ENCODE measurements at places on chromosomes 1 and 21.
A peak's percentile ranks its signal among the peaks of the same experiment; 100 is the strongest.

DNA sequence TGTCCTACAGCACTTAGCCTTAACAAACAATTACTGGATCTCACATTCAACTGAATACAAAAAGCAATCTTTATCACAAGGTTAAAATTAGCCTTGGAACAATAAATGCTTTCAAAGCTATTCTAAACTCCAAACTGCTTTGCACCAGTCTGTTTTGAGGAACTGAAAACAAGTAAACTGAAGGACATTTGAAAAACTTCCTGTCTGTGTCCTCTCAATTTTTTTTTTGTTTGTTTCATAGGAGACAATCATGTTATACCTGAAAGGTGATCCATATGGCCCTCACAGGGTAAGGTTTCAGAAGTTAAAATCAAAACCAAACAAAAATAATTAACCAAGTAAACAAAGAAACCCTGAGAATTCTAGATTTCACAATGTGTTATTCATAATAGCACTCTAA, 459.1 kb downstream of the DPYD start:
- no peak for DNase-seq

- DNase-seq = no peak
Measured at GRCh38 chr1:6967431-6968111, 182.3 kb downstream of the CAMTA1 start.

DNA sequence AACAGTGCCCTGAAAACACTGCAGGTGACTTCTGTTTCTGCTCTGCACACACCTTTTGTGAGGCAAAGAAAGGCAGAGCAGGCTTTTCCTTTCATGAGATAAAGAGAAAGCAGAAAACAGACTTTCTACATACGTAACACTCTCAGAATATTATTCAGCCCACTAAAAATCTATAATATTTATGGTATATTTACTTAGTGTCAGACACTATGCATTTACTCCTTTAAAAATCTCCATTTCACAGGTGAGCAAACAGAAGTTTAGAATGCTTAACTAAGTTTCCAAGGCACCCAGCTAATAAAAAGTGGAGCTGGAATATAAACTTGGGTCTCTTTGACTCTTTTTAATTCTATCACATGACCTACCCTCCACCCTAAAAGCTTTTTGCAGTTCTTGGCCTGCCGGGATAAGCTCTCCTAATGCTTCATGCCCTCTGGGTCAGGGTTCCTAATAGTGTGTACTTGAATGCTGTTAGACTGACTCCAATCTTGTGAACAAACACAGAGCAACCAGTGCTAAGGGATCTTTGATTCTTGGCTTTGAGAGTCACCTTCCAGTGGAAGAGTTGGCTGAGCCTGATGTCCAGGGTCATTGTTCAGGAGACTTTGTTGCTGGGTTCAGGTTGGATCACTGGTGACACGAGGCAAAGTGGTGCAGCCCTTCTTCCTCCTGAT, 27.2 kb downstream of the PROK1 start:
- no peak for DNase-seq

GRCh38 chr1:225426395-225427234, 1.2 kb downstream of the LBR start:
- DNase-seq = peak; percentile 29

- no peak for DNase-seq
Measured at GRCh38 chr1:84426376-84426775, 28.1 kb downstream of the DNASE2B start.

DNA sequence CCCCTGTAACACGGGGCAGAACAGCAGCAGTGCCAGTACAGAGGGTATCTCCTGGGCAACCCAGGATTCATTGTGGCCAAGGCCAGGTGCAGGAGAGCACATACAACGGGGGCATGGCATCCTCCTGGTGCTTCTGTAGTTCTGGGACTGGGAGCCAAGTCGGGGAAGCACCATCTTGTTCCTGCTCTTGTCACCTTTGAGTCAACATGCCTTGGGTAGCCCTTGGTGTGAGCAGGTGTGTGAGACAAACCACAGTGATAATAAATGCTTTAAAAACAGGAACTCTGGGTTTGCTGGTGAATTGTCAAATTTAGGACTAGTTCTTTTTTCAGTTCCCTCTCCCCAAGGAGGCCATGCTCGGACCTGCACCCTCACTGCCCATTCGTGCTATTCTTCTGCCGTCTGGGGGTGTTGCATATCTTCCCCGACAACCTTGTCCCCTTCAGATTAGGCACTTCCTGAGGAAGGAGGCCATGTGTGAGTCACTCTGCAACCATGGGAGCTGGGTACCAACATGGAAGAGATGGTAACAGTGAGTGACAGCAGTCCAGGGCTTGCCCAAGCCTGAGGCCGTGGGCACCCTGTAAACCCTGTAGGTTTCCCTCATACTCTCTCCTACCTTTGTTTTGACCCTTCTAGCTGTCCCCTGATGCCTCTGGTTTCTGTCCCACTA, 150.2 kb downstream of the GRIK3 start:
- DNase-seq = no peak

- no peak for DNase-seq
Measured at GRCh38 chr1:66982561-66983260, 57.9 kb downstream of the MIER1 start.

GRCh38 chr1:197178998-197179397, 32.5 kb upstream of the ASPM start:
- no peak for DNase-seq

- DNase-seq = no peak
Measured at GRCh38 chr1:16612332-16613172, 812 bp downstream of the NBPF1 start.

- DNase-seq = no peak
Measured at GRCh38 chr1:166174108-166174507, 7.3 kb upstream of the FAM78B start.

DNA sequence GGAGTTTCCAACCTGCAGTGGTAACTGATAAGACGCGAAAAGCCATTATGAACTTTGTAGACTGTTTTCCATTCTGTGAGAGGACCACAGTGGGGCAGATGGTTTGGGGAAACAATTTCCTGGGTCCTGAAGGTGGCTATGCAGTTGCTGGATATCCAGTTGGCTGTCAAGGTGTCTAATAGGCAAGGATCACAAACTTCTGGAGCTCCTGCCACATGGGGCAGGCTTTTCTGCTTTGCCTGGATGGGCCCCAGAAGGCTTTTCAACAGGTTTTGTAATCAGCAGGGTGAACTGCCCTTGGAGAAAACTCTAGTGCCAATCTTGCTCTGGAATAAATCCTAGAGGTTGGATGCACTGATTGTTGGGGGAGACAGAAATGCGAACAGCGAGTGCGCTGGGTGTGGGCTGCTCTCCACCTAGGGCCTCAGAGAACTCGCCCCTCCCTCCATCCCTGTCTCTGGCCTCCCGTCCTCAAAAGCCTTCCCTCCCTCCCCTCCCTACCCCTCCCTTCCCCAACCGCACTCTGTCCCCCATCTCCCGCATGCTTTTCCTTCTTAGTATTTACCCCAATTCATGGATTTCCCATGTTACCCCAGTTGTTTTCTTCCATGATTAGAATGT, 210.3 kb upstream of the USP24 start:
- DNase-seq = no peak

GRCh38 chr1:110056285-110056683, 14.2 kb downstream of the ALX3 start:
- DNase-seq = no peak

GRCh38 chr1:10208537-10208936, 1.8 kb upstream of the KIF1B start:
- DNase-seq = no peak

- DNase-seq = no peak
Measured at GRCh38 chr1:151192047-151192446, 2.0 kb upstream of the VPS72 start.

- DNase-seq = no peak
Measured at GRCh38 chr1:207001492-207002245, 30.9 kb downstream of the C1orf116 start.

DNA sequence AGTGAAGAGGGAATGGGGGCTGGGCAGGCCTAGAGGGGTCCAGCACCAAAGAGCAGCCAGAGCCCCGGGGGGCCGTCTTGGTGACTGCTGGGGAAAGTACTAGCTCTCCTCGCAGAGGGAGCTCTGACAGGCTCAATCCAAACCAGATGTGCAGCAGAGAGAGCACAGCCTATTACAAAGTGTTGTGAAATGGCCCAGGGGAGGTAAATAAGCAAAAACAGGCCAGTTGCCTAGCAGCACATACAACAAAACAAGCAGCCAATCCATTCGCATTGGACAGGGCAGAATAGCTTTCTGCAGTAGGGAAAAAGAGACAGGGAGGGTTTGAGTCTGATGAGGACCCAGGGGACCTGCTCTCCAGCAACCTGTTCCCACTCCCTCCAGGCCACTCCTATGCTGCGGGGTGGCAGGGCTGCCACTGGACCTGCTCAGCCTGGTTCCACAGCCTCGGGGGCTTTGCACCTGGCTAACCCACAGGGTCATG, 239.6 kb upstream of the FGGY start:
- no peak for DNase-seq

- DNase-seq = no peak
Measured at GRCh38 chr1:158285756-158286241, 3.9 kb upstream of the CD1C start.

DNA sequence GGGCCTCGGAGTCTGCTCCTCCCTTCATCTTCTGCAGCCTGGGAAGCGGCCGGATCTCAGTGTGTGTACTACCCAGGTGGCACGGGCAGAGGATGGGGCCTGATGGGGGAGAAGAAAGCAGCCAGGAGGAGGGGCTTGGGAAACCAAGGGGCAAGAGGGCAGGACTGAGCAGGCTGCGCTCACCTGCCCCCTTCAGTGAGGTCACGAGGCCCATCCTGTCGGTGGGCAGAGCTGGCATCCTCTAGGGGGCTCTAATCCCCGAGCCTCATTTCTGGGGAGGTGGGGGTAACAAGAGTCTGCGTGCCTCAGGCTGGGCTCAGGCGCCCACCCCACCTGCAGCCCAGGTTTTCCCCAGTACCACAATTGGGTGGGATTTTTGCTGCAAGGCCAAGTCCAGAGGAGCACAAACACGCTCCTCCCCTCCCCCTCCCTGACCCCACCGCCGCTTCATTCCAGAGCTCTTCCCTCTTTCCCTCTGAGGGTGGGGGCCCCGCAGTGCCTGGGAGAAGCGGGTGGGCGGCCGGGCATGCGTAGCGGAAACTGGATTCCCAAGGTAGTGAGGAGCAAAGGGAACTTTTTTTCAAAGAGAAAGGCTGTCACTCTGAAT, 1.8 kb upstream of the WNT3A start:
- no peak for DNase-seq

- DNase-seq = no peak
Measured at GRCh38 chr1:10529765-10530164, 55.0 kb downstream of the PEX14 start.

DNA sequence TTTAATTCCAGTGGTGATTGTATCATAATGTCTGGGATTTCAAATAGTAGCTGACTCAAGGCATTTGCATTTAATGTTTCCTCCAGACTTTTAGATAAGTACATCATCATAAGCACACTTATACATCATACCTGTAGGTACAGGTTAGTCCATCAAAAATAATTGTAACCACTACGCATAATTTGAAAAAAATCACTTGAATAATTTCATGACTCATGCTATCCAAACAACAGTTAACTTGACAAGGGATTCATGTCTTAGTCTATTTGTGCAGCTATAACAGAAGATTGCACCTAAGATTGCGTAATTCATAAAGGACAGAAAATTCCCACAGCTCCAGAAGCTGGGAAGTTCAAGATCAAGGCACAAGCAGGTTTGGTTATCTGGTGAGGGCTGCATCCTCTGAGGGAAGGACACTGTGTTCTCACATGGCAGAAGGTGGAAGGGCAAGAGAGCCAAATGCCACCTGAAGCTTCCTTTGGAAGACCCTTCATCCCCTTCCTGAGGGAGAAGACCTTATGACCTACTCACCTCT, 801.7 kb upstream of the BRINP3 start:
- DNase-seq = no peak

GRCh38 chr1:85992791-85993190, 163.8 kb downstream of the COL24A1 start:
- no peak for DNase-seq

DNA sequence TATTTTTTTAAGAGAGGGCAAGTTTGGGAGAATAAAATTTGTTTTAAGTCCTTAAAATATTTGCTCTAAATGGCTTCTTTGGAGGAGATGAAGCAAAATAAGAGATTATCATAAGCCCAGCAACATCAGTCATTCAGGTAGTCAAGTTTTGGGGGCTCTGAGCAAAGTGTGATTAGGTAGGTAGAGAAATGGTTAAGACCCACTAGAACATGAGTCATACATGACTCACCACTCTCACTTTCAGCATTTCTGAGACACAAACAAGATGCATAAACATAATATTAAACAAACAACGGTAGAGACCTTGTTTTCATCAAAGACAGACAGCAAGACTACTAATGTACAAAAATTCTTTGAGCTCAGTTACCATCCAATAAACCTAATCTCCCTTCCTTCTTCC, 272.2 kb downstream of the LMO4 start:
- DNase-seq = no peak

GRCh38 chr1:53982763-53983104, 35.3 kb downstream of the LDLRAD1 start:
- no peak for DNase-seq

DNA sequence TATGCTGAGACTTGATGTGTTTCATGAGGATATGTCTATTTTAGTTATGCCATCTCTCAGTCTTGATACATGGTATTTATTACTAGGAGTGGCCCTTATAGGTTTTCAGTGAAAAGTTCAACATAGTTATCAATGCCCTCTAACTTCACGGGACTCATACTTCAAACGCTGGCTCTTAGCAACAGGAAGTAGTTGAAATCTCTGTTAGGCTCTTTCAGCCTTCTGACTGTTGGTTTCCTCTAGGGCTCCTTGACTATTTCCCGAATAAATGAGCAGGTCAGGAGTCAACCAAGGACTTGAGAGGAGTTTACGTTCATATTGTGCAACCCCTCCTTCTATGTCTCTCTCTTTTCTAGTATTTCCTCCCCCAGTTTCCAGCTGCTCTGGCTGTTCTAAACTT, 141.8 kb downstream of the RGS7 start:
- DNase-seq = no peak

DNA sequence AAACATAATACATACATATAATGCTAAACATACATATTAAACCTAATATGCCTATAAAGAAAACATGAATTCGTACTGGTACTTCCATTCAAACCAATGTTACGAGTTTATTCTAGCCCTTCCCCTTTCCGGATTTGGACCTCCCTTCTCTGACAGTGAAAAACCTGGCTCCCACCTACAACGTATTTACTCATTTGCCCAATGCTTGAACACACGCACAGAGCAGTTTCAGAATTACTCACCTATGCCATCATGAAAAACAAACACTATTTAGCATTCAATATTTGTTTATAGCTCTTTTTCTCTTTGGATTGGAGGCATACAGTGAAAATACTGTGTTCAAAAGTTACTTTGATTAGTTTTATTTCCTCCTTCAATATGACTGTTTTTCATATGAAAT, 204.4 kb downstream of the LMX1A start:
- DNase-seq = no peak

Data from effector memory CD8-positive, alpha-beta T cell (primary cell).